NCI-H524 (cell line): ENCODE measurements at places on chromosomes 13 and 19.

DNA sequence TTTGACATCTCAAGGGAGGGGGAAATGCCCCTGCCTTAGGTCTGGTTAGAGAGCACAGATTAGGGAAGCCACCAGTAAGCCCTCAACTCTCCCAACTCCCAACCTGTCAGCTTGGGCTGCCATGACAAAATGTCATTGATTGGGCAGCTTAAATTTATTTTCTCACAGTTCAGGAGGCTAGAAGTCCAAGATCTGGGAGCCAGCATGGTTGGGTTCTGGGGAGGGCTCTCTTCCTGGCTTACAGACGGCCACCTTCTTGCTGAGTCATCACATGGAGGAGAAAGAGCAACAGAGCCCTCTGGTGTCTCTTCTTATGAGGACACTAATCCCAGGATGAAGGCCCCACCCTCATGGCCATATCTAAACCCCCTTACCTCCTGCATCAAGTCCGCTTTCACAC lies 24.2 kb downstream of the C19orf12 start:
- no peak for DNase-seq

DNA sequence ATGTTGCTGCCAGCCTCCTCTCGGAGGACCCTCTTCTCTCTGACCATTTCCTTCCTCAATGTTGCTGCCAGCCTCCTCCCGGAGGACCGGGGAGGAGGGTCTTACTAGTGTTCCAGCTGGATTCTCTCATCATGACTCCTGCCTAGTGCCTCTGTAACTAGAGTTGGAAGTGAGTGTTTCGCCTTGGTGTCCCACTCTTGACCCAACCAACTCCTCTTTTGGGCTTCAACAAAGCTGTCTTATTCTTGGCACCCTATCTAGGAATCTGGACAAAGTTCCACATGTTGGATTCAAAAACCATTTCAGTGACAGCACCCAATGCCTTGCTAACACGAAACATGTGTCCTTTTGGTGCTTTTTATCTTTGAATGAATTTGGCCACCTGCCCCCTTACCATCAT lies 165.4 kb downstream of the GPC5 start:
- DNase-seq = no peak

- no peak for DNase-seq
Observed at GRCh38 chr13:76693086-76693485, 193.1 kb downstream of the KCTD12 start.

GRCh38 chr19:55379174-55379573 lies 2.5 kb downstream of the TMEM190 start:
- DNase-seq = peak; percentile 97

DNA sequence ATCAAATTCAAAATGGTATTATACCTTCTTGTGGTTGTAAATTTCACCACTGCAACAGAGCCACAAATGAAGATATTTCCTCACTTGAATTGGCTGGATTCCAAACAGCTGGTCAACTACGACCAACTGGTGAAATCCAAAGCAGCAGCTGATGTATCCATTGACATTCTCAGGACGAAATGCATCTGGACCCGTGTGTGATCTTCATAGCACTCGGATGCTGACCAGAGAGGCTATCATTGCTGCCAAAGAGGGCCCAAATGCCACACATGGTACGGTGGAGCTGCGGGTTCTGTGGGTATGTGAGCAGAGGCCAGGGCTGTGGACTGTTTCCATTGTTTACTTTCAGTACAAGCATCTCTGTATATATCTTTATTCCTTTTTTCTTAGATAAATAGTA lies 25.6 kb upstream of the PCCA start:
- DNase-seq = no peak

DNA sequence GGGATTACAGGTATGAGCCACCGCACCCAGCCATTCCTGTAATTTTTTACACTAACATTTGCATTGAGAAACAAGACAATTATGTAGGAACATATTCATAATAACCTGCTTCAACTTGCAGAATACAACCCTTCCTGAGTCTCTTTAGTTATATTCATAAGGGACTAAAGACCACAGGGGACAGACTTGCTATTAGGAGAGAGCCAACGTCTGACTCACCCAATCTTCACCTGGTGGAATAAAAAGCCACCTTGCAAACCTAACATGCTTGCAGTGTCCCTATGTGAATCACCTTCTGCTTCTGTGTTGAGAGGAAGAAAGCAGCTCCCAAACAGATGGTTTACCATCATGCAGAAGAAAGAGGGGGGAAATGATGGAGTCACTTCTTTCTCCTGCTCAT lies 456.1 kb downstream of the PCDH9 start:
- no peak for DNase-seq

DNA sequence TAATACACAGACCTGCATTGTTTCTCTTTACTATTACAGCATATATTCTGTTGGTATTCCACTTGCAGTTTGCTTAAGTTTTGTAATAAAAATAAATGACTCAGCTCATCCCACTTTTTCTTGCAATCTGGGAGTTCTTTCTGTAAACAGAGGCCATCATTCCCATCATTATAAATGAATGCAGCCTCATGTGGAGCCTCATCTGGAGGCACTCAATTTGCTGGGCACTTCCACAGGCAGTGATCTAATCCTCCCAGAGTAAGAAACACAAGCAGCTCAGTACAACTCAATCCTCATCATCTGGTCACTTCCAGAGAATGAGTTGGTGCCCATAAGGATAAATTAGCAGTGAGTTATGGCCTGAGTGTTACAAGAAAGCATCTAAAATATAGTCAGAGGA lies 2801.9 kb downstream of the PCDH9 start:
- DNase-seq = no peak

- DNase-seq = no peak
Observed at GRCh38 chr13:99199541-99200431, 868 bp upstream of the UBAC2 start.

DNA sequence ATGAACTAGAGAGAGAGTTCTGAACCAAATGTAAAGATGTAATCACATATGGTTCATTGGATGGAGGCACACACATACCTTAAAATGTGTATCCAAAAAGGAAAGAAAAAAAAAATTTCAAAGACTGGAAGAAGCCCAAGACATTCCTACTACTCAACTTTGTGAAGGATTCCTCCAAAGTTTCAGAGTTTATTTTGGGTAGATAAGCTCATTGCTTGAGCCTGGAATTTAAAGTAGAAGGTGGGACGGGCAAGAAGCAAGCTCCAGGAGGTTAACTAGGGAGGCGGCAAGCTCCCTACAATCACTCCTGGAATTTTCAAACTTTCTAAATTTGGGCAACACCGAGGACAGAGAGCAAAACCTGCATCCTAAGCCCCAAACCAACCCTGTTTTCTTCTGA lies 1.9 kb downstream of the TSHZ3 start:
- no peak for DNase-seq

DNA sequence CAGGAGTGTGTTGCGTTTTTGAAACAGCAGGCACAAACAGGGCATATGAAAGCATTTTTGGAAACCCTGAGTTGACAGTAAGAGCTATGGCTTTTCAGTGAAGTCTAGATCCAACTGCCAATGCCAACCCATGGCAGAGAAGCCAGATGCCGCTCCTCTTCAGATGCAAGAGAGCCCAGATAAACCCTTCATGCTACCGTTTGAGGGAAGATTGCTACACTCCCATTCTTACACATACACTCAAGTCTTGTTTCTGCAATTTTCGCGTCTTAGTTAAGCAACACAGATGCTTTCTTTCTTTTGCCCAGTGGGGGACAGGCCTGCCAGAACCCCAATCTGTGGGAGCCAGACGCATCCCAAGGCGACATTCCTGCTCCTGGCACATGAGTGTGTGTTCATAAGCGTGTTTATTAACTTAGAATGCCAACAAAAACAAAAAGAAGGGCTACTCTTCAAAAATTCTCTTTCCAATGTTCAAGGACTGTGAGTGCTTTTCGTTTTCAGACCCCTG lies 10.4 kb downstream of the BORCS8 start:
- DNase-seq = no peak

DNA sequence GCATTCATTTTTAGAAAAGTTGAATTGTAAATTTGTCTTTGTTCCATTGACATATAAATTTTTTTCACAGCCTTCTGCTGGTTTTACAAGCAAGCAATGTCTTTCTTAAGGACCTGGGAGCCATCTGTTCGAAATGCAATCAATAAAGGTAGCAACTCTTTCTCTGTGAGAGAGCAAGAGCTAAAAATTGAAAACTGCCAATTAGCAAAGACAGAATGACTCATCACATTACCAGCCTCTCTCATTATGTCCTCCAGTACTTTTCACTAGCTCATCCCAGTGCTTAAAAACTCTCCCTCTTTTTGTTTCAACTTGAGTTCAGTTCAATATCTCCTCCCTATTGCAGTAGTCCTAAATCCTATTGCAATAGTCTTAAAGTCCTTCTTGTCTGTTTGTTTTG lies 760.7 kb upstream of the SLITRK6 start:
- peak; percentile 67 for DNase-seq

GRCh38 chr13:83184819-83185218 lies 697.5 kb downstream of the SLITRK1 start:
- peak; percentile 45 for DNase-seq

- no peak for DNase-seq
Observed at GRCh38 chr19:33706631-33707030, 84.9 kb downstream of the CHST8 start.

DNA sequence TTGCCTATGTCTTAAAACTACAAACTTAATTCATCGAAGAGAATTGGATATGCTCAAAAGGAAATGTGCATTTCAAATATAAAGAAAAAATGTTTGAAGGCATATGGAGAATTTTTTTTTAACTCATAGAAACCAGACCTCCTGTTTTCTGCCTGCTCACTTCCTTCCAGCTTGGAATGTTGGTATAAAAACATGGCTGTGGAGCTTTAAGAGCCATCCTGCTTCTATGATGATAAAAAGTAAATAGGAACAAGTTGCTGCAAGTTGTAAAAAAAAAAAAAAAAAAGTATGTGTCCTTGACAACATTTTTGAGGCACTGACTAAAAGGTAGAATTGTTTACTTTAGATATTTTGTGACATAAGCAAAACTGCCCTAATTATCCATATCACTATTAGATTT lies 1230.7 kb downstream of the PCDH9 start:
- no peak for DNase-seq

DNA sequence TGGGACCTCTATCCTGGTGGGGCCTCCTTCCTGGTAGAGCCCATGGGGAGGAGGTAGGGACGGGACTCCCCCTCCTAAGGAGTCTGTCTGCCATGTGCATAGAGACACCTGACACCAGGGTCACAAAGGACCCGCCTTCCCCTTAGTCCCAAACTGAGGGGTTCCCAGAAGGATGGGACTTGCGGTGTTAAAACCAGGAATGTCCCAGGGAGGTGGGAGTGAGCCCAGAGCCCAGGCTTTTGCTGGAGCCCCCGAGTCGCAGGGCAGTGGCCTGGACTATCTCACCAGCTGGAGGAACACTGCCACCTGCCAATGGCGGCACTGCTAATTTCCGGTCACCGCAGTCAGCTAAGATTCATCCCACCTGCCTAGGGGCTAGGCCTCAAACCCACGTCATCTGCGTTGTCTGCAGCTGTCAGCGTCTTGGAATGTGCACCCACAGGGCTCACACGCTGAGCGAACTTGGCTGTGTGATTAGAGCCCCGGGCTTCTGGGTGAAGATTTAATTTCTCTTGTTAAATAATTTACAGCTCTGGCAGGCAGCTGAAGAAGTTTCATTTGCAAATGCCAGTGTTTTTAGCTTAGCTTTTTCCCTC lies 31.9 kb upstream of the ATP11A start:
- no peak for DNase-seq

DNA sequence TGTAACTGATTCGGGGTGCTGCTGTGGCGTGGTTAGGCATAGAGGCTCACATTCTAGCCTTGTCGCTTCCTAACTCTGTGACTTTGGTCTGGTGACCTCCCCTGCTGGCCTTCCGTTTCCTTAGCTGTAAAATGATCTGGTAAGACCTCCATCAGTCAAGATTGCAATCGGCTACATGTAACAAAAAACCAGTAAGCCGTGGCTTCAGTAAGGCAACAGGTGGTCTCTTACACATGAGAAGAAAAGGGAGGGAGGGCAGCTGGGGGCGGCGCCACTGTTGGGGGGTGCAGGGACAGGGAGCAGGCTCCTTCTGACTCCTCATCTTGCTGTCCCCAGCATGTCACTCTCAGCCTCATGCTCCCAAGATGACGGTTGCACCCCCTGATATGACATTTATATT lies 148.0 kb downstream of the SIPA1L3 start:
- peak; percentile 79 for DNase-seq

- peak; percentile 80 for DNase-seq
Observed at GRCh38 chr19:58021541-58022282, 12.1 kb upstream of the ZSCAN1 start.

GRCh38 chr13:51717786-51718398 lies 86.1 kb downstream of the DHRS12 start:
- DNase-seq = peak; percentile 6

DNA sequence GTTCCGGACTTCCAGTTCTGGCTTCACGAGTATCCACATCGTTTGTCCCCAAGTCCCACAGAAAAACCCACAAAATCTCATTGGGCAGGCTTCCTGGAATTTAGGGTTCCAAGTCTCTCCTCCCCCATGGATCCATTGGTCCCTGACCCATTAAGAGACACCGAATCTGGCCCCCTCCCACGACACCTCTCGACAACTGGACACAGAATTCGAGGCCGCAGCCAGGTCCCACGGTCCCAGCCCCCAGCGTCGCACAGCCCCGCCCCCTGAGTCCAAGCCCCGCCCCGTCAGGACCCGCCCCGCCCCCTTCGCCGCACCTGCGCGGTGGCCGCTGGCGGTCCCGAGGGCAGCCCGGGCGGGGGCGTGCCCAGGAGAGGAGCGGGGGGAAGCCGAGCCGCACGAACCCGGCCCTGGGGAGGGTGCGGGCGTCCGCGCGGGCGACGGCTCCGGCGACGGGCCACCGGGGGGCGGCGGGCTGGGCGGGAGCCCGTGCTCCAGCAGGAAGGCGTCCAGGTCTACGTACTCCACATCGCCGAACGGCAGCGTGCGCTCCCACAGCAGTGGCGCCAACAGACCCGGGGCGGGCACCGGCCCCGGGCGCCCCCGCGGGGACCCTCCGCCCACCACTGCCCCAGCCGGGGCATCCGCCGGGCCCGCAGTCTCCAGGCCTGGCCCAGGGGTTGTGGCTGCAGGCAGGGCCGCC lies 1.8 kb downstream of the DBP start:
- peak; percentile 66 for DNase-seq

- DNase-seq = no peak
Observed at GRCh38 chr13:36352350-36352749, 6.2 kb upstream of the SPART start.

GRCh38 chr13:49444524-49445395 lies 686 bp downstream of the SETDB2 start:
- no peak for DNase-seq

- peak; percentile 11 for DNase-seq
Observed at GRCh38 chr19:34430738-34431625, 2.8 kb downstream of the UBA2 start.
